ENCODE measurements at places on chromosomes 11 and 22. TPM values are rescaled to one million over a fixed set of nuclear protein-coding genes. Genes with fewer than 3 reads are reported as not detected.

Gene APOL5
- polyA plus RNA-seq: not detected

DNA sequence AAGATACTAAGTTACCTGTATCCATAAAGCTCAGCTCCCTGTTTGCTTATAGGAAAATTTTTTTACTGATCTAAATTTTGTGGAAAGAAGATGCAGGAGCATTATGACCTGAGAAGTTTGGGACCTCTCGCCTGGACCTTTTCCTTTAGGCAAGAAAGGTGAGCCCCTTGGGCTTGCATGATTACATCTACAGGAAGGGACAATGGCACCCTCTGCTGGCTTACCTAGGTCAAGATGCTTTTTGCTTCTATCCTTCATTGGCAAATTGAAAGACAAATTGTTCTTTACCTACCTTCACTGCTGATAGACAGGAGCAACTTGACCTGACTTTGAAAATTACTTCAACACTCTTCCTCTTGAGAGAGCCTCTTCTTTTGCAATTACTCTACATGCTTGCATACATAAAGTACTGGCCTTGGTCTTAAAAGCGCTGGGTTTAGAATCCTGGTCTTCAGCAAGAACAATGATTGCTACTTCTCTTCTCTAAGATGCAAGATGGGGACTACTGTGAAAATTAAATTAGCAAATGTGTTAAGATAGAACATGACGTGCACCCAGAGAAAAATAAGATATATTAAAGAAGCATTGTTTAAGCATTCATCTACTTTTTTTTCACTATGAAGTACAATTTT is 147.2 kb downstream of the TRPC6 start:
- no peak for DNase-seq

Gene CARNS1
- polyA plus RNA-seq: 2.6 TPM

GRCh38 chr11:45337583-45338360 is 51.6 kb upstream of the SYT13 start:
- no peak for DNase-seq

- no peak for DNase-seq
Measured at GRCh38 chr11:116460156-116460920, 312.4 kb downstream of the BUD13 start.

- DNase-seq: no peak
Measured at GRCh38 chr11:65401073-65401802, 14.8 kb downstream of the FRMD8 start.

GRCh38 chr11:112226831-112227401 is 688 bp downstream of the PTS start:
- no peak for DNase-seq

Gene SYT7
- 7.3 TPM for polyA plus RNA-seq

DNA sequence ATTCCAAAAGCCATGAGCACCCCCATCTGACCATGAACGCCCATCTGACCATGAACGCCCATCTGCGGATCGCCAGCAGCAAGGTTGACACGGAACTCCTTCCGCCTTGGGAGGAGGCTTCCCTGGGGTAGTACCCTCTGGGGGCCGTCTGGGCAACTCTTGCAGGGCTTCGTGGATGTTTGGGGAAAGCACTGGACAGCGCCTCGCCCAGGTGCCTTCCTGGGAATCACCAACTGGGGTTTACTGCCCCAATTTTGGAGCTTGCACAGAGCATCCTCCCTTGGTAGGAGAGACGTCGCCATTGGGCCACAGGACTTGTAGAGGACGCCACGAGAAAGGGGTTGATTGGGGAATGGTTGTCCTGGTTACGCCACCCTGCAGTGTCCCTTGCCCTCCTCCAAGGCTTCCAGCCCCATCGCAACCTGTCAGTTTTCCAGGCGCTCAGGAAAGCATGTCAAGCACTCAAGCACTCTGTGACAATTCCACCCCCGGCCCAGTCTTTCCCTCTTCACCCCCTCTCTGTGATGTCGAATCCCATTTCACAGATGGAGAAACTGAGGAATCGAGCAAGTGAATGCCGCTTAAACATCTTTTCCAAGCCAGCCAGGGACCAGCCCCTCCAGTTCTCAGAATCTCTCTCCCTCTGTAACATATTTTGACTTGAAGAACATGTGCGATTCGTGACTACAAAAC is 914 bp upstream of the PRDM11 start:
- DNase-seq: no peak

- no peak for DNase-seq
Measured at GRCh38 chr11:86624366-86624765, 48.0 kb downstream of the ME3 start.

DNA sequence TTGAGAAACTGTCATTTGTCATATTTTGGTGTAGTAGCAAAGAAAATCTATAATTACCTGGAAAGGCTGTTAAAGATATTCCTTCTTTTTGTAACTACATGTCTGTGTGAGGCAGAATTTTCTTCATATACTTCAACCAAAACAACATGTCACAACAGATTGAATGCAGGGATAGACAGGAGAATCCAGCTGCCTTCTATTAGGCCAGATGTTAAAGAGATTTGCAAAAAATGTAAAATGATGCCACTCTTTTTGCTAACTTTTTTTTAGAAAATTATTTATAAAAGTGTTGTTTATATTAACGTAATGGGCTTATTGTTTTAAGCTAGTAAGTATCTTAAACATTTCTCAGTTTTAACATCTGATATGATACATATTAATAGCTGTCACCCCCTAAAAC is 12.7 kb downstream of the DGKZ start:
- no peak for DNase-seq

DNA sequence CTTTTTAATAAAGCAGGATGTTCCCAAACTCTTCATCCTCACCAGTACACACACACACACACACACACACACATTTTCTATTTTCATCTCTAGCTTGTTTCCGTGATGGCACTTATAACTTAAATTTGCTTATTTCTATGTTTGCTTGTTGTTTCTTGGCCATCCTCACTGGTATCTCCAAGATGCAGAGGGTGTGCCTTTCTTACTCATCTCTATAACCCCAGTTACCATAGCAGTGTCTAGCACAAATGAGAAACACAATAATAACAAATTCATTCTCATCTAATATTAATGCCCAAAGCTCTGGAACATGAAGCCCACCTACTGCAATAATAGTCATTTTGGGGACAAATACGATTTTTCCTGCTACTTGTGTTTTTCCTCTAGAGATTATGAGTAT is 156.3 kb downstream of the GRM5 start:
- DNase-seq: no peak

GRCh38 chr22:50561401-50562358 is 1.0 kb downstream of the SYCE3 start:
- DNase-seq: no peak

Gene C11orf52
- polyA plus RNA-seq: 11.8 TPM

DNA sequence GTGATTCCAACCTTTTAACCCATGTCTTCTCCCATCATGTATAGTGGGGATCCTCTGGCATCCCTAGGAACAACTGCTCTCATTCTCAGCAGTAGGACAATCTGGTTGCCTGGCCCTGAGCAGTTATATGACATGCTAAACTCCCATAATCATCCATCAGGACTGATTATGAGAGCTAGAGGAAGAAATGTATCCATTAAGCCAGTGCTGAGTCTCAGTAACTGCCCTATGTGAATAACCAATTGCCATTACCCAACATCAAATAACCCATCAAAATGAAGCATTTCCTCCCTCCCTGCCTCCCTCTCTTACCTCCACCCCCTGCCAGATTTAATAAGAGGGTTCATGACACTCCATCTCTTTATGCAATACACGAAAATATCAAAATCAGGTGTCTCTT is 277.6 kb downstream of the NXPE2 start:
- DNase-seq: no peak

DNA sequence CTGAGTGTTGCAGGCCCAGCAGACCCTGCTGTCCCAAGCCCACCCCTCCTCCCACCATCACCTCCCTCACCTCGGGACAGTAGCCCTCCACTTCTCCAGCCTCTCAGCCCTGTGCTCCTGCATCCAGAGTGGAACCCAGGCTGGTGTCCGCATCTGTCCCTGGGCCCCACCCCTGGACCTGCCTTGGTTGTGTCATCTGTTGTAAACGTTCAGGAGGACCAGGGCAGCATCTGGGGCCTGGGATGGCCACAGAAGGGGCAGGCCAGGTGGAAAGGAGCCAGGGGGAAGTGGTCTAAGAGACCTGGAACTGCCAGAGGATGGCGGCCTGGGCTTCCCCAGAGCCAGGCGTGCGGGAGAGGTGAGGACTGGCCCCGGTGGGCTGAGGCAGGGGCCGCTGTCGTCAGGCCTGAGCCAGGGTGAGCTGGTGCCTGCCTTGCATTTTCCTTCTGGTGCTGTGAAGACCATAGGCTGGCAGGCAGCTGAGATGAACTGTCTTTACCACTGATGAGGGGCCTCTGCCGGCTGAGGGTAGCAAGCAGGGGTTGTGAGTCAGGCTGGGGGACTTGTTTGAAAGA is 26.1 kb upstream of the MGAT3 start:
- DNase-seq: no peak

GRCh38 chr11:18768978-18769377 is 22.6 kb downstream of the PTPN5 start:
- DNase-seq: no peak

GRCh38 chr11:57124505-57124904 is 57.2 kb upstream of the LRRC55 start:
- DNase-seq: no peak

- no peak for DNase-seq
Measured at GRCh38 chr22:23552573-23552972, 27.5 kb downstream of the IGLL1 start.

DNA sequence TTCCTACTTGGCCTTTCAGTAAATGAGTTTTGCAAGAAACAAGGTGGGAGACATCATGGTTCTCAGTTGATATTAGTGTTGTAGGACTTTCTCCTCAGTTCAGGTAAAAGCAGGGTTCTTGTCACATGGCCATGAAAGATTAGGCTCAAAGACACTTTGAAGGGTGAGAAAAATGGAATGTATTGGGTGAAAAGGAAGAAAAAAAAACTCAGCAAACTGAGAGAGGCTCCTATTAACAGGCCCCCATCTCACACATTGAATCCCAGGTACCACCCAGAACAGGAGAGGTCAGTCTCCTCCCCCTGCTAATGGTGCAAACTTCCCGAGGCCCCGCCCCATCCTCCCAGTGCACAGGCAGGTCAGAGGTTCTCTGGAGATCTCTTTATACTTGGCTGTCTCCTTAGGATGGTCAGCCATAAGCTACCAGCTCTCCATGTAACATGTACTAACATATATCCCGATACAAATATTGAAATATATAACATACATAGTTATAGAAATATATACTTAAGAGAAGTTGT is 62.2 kb downstream of the MICAL2 start:
- no peak for DNase-seq

Gene SEC14L2
- polyA plus RNA-seq: 8.8 TPM

Gene GPHA2
- polyA plus RNA-seq: 0.27 TPM

GRCh38 chr11:64367931-64368672 is 9.1 kb downstream of the RPS6KA4 start:
- no peak for DNase-seq

Gene IL18
- 1.4 TPM for polyA plus RNA-seq

- DNase-seq: no peak
Measured at GRCh38 chr22:19674929-19675253, 39.4 kb upstream of the SEPTIN5 start.

DNA sequence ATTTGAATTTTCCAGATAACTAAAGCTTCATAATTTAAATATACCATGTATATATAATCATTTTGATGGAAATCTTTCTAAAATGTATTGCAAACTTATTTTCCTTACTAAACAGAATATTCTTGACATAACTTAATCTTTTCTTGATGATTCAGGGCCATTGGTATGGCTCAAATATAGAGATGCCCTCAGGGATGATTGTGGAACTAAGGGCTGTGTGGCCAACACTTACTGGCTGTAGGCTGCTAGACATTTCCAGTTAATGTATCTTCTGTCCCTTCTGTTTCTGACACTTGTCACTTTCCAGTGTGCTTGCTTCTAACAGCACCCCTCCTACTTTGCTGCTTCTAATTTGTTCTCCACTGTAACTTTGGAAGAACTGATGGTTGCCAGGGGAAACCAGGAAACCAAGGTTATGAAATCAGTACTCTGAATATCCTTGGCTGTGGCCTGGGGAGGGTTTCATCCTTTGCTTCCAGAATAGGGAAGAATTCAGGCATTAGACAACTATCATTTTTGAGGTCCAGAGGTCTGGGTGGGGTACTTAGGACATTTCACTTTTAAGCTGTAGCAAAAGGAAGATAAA is 697.2 kb downstream of the ETS1 start:
- DNase-seq: no peak

- no peak for DNase-seq
Measured at GRCh38 chr22:30420347-30421125, 5.0 kb upstream of the MTFP1 start.

DNA sequence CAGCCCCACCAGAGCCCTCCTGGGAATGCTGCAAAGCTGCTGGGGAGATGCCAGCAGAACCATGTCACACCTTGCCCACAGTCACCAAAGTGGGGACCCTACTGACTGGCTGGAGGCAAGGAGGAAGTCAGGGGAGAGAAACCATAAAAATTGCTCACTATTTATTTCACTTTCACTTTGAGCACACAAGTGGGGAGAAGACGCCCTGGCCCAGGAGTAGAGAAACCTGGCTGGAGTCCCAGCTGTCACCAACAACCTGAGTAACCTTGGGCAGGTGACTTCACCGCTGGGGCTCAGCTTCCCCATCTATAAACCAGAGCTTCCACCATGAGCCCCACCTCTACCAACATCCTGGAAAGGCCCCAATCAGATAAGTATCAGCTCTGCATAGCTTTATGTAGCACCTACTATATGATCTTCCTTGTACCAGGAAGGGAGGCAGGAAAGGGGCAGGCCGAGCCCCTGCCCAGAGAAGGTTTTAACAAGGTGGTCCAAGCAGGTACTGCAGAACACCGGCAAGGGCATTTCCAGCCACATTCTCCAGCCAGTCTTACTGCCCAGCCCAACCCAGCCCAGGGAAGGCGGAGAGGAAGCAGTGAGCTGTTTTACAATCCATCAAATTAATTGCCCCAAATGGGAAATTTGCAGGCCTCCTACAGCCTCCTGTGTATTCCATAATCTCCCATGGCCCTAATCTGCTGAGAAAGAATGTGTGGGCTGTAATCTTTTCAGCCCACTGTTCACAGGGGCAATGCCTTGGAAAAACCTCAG is 27.6 kb downstream of the PLEKHA7 start:
- DNase-seq: no peak

- no peak for DNase-seq
Measured at GRCh38 chr22:31206896-31207687, 5.0 kb upstream of the LIMK2 start.

Gene MAP6
- polyA plus RNA-seq: 7.6 TPM

GRCh38 chr11:69890476-69890875 is 71.3 kb upstream of the FGF3 start:
- DNase-seq: no peak
